SK-MEL-5 (cell line): ENCODE measurements at places on chromosomes 12 and 14. TPM values are rescaled to one million over a fixed set of nuclear protein-coding genes. Genes with fewer than 3 reads are reported as not detected.

GRCh38 chr12:12660201-12660600 lies 35.8 kb downstream of the GPR19 start:
- DNase-seq, result no peak

Gene CLEC6A
- total RNA-seq, result 0.29 TPM in 1 of 2 replicates, not detected in the other

- no peak for DNase-seq
Observed at GRCh38 chr14:55128386-55129085, 516 bp upstream of the LGALS3 start.

Gene ARHGEF25
- total RNA-seq, result 13.2 and 16.3 TPM in 2 replicates

GRCh38 chr12:78759367-78759766 lies 105.2 kb upstream of the SYT1 start:
- DNase-seq, result peak; percentile 5

- DNase-seq, result no peak
Observed at GRCh38 chr12:120141336-120141735, 24.8 kb upstream of the RAB35 start.

GRCh38 chr12:118238888-118239287 lies 103.0 kb downstream of the PEBP1 start:
- DNase-seq, result no peak

DNA sequence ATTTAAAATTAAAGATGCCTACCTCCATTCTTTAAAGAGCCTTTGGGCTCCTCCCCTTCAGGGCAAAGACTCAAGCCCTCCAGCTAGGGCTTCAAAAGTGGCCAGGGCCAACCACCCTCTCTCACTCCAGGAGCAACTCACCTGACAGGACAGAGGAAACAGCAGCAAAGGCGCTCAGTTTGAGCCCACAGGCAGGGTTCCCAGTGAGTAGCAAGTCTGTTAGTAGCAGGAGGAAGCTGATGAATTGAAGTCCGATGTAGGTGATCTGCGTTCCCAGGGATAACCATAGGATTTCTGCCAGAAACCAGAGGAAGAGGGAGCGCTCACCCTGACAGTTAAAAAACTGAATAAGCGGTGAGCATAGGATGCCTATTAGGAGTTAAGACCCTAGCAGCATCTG lies 15.7 kb downstream of the GSG1 start:
- no peak for DNase-seq

DNA sequence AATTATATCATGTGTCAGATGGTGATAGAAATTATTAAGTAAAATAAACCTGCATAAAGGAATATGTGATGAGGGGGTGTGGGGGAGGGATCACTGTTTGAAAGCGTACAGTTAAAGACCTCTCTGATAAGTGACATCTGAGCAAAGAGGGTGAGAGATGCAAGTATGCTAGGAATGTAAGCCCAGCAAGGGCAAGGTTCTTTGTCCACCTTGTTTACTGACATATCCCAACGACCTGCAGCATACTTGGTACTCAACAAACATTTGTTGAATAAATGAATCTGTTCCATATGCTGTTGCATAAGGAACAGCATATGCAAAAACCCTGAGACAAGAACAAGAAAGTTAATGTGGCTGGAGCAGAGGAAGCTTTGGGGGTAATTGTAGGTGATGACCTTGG lies 12.0 kb upstream of the MDM1 start:
- DNase-seq, result no peak

Gene THTPA
- 9.5 and 11.9 TPM in 2 replicates for total RNA-seq

DNA sequence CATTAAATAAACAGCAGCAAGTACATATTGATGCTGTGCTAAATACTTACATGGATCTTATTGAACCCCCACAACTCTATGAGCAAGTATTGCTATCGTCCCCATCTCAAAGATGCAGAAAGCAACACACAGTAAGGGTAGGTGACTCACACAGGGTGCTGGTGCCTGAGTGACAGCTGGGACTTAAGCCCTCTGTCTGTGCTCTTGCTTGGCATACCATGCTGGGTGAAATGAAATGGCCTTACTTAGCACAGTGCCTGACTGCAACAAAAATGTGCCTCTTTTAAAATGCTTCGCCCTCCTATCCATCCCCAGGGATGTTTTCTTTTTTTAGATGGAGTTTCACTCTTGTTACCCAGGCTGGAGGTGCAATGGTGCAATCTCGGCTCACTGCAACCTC lies 788 bp downstream of the TEX52 start:
- DNase-seq, result no peak

Gene COL2A1
- 0.03 TPM in 1 of 2 replicates, not detected in the other for total RNA-seq

DNA sequence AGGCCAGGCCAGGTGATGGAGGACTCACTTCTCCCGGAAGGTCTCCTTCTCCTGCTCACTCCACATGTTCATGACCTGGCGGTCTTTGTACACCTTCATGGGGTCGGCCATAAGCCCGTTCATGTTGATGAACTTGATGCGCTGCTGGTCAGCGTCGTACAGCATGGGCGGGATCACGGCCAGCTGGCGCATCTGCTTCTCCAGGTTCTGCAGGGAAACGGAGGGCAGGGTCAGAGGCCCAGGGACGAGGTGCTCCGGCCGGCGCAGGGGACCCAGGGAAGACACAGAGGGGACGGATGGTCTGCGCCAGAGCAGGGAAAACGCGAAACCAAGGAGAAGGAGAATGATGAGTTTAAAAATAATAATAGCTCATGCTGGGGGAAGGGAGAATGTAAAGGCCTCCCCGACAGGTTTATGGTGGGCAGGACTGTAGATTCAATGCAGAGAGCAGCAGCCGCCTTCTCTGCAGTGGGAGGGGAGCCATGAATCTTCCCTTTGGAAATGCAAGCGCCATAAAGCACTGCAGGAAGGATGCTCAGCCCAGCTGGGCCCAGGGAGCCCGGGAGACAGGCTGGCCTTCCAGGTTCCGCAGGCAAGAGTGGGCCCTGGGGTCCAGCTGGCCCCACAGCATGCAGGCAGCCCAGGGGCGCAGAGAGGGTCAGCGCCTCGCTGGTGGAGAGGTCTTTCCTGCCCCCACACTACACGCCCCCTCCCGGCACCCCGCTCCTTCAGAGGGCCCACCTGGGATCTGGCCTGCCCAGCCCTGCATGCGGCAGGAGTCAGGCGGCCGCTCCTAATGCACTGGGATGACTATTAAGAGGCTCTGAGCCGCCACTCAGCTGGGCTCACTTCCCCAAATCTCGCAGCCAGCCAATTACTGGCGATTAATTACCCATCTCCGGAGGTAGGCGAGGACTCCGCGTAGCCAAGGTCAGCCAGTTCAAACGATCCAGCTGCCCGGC lies 132.0 kb downstream of the RFLNA start:
- DNase-seq, result no peak

Gene AKAP5
- 0.13 and 0.16 TPM in 2 replicates for total RNA-seq

DNA sequence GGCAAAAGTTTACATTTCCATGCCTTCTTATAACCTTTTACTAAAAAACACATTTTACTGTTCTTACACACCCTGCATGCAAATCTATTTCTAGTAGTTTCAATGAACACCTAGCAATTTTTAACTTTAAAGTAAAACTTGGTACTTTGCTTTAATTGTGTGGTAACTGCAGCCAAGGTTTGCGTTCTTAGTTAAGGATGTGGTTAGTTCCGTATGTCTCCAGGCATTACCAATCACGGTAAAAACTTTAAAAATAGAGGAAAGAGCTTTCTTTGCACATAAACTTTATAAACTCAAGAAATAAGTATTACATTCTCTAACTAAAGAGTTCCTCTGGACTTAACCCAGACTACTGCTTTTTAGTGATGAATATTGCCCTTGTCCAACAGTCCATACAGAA lies 795.2 kb downstream of the SLC16A7 start:
- no peak for DNase-seq

DNA sequence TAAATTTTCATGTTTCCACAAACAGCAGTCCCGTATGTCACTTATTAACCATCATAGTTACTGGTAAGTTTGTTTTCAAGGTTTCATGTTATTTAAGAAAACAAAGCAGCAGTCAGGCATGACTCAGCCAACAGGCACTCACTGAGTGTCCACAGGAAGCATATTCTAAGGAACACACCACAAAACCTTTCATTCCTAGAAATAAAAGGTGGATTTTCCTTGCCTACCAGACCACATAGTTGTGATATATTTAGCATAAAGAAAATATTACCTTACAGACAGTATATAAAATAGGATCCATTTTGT lies 143.3 kb upstream of the AVPR1A start:
- DNase-seq, result peak; percentile 23

GRCh38 chr12:55624056-55624455 lies 12.6 kb upstream of the OR10P1 start:
- DNase-seq, result no peak

Gene FIGNL2
- 0.21 and 0.24 TPM in 2 replicates for total RNA-seq

DNA sequence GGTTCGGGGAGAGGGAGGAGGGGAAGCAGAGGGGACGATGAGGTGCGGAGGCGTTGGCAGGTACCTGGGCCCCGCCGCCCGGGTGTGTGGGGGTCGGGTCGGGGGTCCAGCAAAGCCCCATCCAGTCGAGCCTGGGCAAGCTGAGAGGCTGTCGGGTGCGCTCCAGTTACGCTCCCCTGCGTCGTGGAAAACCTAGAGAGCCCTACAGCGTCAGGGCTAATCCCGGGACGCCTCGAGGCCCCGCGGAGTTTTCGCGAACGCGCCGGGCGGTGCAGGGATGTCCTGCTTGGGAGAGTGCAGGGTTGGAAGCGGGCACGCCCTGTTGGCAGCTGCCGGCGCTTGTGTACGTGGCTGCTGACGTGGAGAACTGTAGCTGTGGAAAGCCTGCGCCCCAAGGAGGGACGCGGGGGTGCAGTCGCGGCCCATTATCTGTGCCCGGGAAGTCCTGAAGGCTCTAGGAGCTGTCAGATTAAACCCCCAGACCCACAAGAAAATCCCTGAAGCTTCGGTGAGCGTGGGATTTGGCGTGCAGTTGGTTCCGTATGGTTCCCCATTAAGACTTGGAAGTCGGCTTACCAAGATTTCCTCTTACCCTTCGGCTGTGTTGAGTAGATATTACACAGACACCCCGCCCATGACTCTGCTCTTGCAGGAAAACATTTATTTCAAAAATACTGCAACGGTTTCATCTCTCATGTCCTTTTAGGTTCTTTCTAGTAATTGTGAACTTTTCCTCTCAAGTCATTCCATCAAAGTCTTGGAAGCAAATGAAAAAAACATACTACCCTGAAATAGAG lies 11.3 kb upstream of the SLC38A2 start:
- peak; percentile 76 for DNase-seq

GRCh38 chr14:63164108-63164683 lies 40.0 kb upstream of the RHOJ start:
- no peak for DNase-seq

GRCh38 chr12:109294286-109294796 lies 14.7 kb downstream of the FOXN4 start:
- DNase-seq, result no peak

- no peak for DNase-seq
Observed at GRCh38 chr12:90939382-90939781, 15.6 kb downstream of the CCER1 start.

Gene ULK1
- 1.7 and 2.1 TPM in 2 replicates for total RNA-seq

DNA sequence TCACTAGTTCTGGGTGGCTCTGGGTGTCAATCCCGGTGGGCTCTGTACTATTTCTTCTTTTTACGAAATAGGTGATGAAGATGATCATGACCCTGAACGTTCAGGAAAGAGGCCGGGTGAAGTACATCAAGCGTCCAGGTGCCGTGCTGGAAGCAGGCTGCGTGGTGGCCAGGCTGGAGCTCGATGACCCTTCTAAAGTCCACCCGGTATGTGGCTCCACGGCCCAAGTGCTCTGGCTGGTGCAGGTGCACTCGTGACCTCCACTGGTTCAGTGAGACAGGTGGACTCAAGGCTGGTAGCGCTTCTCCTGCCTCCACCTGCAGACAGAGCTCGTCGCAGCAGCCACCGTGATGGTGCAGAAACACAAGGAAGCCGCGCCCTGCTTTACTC lies 85.1 kb downstream of the ACACB start:
- no peak for DNase-seq

Gene CRADD
- total RNA-seq, result 23.7 and 24.4 TPM in 2 replicates

GRCh38 chr12:10771132-10771733 lies 31.2 kb downstream of the TAS2R7 start:
- peak; percentile 60 for DNase-seq

- no peak for DNase-seq
Observed at GRCh38 chr12:98370976-98371375, 144.4 kb upstream of the TMPO start.

Gene ACVRL1
- total RNA-seq, result 0.05 TPM in 1 of 2 replicates, not detected in the other

DNA sequence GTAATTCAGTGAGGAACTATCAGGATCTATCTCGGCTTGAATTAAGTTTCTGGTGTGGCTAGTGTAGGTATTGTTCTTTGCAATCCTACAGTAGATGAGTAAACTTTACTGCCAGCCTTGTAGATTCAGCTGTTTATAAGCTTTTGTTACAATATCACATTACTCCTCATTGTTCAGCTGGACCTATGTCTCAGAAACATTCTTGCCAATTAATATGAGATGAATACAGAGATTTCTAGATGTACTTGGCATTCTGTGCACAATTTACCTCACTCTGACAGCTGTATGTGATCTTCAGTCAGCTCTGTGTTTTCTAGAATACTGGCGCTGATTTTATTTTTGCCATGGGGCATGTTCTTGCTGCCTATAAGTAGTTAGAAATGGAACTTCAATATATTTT lies 55.7 kb downstream of the METTL25 start:
- DNase-seq, result no peak

Gene CLMN
- 19.5 and 24.0 TPM in 2 replicates for total RNA-seq

GRCh38 chr14:94888121-94888520 lies 118.2 kb upstream of the GSC start:
- no peak for DNase-seq

DNA sequence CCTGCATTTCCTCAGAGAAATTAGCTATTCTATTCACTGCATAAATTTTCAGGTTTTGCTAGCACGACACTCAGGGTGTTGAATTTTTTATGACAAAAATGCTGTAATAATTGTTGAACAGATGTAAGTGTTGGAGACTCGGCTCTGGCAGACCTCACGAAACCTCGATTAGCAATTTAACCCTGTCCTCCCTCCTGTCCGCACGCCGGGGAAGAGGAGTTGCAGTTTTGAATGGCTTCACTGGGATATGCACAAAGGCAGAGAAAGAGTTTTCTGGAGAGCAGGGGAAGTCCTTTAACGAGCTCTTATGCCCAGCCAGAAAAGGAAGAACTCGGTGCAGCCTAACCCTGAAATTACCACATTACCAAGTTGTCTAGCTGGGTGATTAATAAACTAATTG lies 661.1 kb downstream of the VRK1 start:
- no peak for DNase-seq

DNA sequence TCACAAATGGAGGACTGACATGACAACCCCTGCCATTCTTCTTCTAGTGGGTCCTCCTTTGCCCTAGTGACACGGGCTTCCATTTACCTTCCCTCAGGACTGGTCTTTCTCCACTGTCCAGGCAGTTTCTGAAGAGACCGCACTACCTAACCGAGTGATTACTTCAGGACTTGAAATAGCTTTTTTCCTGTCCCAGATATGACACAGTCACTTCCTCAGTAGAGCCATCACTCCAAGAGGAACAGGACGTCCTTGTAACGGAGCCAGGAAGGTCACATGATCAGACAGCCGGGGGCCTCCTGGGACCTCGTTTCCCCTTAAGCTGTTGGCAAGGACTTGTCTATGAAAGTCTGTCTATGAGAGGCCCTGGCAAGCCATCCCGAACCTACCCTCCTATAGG lies 62.3 kb downstream of the FOS start:
- DNase-seq, result no peak

Gene PROX2
- total RNA-seq, result not detected in 2 replicates

Gene ERP27
- total RNA-seq, result 0.61 and 0.74 TPM in 2 replicates

- peak; percentile 82 for DNase-seq
Observed at GRCh38 chr12:54370171-54370730, 6.0 kb upstream of the GPR84 start.
